ENCODE measurements at places on chromosomes 6 and 20. TPM values are rescaled to one million over a fixed set of nuclear protein-coding genes. Genes with fewer than 3 reads are reported as not detected.

The STX7 gene
- 24.0 TPM for total RNA-seq

The RAET1G gene
- total RNA-seq, result 9.7 TPM

The SLC17A9 gene
- 0.02 TPM for total RNA-seq

The OR10C1 gene
- total RNA-seq, result not detected

The NFS1 gene
- 27.9 TPM for total RNA-seq

The SEC23B gene
- total RNA-seq, result 69.3 TPM

The MSH5 gene
- total RNA-seq, result 13.0 TPM

The ALDH8A1 gene
- not detected for total RNA-seq

Data from A549 treated with RU486 at 1 μM for 4 hours (cell line).